Stimulated activated CD8-positive, alpha-beta memory T cell treated with anti-CD3 and anti-CD28 coated beads, Interleukin-7, amount 100 ng/mL, for 24 hours (primary cell): ENCODE measurements at places on chromosomes 5 and 9.

GRCh38 chr5:178241688-178242231 is 9.2 kb upstream of the PHYKPL start:
- DNase-seq = no peak

DNA sequence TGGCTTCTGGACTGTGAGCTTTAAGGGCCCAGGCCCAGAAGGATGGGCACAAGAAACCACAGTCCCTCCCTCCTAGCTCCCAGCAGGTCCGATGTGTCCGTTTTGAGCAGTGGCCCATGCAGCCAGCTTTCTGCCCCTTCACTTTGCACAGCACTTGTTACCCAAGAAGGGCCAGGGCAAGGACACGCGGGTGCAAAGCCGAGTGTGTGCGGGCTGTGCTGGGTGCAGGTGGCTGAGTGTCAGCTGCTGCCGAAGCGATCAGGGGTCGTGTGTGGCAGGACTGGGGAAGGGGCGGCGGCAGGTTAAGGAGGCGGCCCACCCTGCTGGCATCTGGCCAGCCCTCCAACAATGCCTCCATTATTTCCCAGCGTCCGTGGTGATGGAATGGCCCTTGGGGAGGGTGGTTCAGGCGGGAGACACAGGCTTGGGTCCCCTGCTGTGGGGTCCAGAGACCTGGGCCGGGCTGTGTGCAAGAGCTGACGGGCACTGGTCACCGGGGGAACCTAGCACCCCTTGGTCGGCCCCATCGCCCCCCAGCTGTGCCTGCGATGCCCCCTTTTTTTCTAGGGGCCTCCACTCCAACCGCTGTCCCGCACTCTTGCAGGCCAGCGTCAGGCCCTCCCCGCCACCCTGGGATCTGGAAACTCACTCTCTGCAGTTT is 653 bp downstream of the LHX3 start:
- DNase-seq = no peak

DNA sequence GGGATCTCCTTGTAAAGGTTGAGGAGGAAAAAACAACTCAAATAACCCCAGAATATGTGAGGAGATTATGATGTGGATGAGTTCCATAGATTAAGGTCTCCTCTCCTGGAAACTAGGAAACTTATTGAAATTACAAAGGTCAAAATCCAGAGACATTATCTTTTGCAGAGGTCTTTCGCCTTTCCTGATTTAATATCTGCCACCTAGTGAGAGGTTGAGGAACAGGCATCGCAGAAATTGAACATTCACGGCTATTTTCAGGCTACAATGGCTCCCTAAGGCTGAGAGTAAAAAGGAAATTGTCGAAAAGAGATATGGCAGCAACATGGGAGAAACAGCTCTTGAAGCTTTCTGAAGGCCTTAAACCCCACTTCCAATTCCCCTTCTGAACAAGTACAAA is 127.5 kb upstream of the PLCXD3 start:
- DNase-seq = no peak

DNA sequence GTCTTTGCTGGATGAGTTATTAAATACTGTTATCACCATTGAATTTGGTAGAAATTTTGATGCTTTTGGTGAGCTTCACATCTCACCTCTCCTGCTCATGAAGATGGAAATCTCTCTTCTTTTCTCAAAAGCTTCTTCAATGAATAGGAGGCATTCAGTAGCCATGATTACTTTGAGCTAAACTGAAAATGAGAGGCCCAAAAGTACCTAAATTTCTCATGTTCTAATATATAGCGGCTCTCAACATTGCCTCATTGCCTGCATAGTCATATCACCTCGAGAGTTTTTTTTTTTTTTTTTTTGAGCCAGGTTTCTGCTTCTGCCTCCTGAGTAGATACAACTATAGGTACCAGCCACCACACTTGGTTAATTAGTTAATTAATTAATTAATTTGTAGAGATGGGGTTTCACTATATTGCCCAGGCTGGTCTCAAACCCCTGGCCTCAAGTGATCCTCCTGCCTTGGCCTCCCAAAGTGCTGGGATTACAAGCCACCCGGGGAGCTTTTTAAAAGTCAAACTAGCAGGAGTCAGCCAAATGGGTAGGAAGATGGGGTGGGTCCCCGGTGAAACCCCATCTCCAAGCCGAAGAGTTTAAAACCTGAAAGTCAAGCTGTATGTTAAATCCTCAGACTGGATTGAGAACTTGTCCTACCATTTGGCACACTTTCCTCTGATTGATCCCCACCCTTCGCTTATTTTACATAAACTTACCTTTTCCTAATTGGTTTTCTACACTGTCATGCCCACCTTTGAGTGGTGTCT is 169.0 kb downstream of the DOCK2 start:
- no peak for DNase-seq

GRCh38 chr9:37986771-37987258 is 82.2 kb downstream of the SHB start:
- DNase-seq = no peak

- DNase-seq = no peak
These were observed 96.4 kb upstream of the NTRK2 start for GRCh38 chr9:84573083-84573482.

DNA sequence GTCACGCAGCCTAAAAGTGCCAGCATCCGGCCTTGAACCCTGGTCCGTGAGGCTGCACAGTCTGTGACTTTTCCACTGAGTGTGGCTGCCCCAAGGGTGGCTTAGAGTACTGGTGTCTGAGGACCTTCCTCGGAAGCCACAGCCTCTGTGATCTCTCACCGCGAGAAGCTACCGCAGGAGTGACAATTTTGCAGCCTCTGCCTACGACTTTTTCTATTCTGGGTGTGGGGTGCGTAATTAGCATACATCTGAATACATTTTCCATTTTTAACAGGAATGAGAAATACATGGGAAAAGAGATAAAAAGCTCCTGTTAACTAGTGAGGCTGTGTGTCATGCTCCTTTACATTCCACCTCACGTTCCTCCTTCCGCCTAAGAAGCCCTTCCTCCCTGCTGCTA is 48.3 kb upstream of the HRH2 start:
- DNase-seq = peak; percentile 9

GRCh38 chr5:14249258-14250082 is 106.3 kb downstream of the TRIO start:
- no peak for DNase-seq

DNA sequence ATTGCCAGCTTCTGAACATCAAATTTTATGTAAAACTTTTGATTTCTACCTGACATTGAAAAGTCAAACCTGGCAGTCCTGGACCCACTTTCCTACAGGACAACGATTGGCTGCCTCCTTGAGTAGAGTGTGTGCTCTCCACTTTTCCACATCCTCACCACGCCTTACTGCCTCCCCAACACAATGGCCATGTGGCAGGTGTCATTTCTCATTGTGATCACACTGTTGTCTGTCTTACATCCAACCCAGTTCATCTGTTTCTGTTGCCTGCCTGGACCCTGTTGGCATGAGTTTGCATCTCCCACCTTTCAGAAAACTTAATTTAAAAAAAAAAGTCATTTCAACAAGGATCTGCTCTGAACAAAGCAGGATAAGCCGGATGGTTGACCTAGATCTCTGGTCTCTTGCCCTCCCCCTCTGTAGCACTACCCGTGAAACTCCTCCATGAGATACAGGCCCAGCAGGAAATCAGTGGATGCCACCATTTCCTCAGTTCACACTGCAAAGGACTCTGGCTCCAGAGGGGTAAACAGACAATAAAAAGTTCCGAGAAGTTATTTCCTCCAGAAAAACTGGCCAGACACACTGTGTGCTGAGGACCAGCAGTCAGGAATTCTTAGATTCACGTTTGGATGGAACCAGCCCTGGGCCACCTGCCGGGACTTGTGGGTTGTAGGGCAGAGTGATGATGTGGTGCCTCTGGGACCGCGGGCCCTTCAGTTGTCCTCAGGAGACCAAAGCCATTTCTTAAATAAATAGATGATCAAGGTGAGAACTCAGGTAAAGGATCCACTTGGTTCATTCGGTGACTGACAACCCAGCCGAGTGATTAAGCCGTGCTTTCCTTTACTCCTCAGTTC is 48.6 kb downstream of the AMBP start:
- DNase-seq = no peak

GRCh38 chr5:57700072-57700471 is 217.5 kb upstream of the ACTBL2 start:
- DNase-seq = no peak

DNA sequence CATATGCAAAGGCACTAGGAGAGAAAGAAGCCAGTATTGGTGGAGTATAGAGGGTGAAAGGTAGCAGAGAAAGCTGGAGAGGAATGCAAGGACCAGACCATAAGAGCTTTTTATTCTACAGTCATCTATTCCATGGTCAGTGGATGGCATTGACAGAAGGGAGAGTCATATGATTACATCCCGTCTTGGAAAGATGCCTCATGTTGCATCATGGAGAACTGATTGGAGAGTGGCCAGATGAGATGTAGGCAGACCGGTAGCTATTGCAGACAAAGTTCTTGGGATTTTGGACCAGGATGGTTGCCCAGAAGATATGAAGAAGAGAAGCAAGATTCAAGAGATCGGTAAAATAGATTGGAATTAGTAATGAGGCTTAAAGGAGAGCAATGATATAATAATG is 260.7 kb downstream of the CHSY3 start:
- DNase-seq = no peak

DNA sequence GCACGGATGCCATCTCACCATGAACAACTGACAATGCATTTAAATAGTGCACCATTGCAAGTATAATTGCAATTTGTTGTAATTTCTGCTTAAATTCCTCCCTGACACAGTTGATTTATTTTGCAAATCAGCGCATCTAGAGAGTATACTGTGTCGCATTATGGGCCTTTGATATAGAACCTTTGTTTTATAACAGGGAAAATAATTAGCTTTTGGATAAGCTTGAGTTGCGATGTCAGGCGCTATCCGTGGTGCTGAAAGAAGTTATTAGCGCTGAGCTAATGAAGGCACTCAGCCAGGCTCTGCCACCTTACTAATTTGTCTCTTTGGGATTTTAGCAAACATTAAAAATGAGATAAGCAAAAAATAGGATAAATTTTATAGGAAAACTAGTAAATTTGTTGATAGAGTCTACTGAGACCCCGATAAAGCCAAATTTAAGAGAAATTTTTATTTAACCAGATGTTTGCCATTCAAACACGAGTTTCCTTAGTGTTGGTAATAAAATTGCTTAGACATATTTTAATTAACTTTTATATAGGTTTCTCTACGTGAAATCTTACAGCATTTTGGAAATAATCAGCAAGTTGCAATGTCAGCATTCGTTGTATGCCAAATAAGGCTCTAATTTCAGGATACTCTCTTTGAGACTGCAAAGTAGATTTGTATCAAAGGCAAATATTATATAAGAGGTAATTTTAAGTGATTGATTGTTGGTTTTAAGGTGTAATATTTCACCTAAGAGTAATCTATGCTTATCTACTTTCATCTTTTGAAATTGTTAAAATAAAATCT is 355.5 kb downstream of the TLR4 start:
- DNase-seq = no peak

DNA sequence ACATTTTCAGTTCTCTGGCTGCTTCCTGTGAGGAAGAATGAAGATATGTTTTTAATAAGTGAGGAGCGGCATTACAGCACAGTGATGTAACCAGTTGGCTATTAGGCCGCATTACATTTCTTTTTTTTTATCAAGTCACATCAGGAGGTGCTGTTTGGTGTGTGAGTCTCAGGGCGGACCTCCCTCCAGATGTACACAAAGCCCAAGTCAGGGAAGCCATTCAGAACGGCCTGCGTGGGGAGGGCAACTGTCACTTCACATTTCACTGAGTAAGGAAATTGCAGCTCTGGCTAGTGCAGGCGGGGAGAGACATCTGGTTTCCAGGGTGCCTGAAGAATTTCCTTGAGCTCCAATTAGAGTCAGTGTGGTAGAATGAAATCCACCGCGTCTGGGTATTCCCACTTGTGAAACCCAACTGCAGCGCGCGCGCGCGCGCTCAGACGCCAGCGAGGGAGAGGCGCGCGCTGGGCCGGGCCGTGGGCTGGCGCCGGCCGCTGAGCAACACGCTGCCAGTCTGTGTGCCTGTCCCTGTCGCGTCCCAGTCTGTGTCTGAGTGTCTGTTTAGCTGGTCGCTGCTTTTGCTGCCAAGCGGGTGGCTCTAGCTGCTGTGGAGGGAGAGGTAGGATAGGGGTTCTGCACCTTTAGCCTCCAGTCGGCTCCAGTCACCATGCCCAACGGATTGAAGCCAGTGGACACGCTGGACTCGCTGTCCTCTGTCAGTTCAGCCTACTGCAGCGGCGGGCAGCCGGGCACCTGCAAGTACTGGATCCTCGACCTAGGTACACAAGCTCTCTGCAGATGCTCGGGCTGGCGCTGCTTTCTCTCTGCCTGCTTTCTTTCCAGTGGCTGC is 140.8 kb upstream of the OTULINL start:
- DNase-seq = no peak

- no peak for DNase-seq
These were observed 66.5 kb downstream of the DTWD2 start for GRCh38 chr5:118921866-118922265.

DNA sequence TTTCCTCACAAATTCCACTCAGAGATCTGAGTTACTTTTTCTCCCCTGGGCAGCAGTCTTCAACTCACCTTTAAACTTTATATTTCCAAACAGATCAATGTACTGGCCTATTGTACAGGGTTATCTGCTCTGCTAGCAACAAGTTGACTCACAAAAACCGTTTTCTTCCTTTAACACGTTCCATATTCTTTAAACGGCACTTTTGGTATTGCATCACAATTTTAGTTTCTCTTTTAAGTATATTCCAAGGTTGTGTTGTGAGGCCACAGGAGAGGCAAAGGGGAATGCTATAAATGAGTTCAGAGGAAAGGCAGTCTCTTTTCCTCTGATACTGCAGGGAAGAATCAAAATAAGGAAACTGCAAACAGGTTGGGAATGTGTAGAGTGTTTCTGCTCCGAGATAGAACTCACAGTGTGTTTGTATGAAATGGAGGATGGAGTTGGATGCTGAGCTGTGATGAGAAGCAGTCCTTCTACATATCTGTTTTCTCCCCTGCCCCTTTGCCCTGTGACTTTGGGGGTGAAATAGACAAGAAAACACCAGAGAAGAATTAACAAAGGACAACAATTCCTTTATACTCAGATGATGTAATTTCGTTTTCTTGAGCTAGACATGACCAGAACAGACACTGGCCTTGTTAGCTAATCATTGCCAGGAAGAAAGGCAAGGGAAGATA is 9.9 kb upstream of the ALDOB start:
- no peak for DNase-seq

- DNase-seq = no peak
These were observed 95.5 kb downstream of the SNX24 start for GRCh38 chr5:122940890-122941289.
